ENCODE measurements at places on chromosomes 3 and 15.

DNA sequence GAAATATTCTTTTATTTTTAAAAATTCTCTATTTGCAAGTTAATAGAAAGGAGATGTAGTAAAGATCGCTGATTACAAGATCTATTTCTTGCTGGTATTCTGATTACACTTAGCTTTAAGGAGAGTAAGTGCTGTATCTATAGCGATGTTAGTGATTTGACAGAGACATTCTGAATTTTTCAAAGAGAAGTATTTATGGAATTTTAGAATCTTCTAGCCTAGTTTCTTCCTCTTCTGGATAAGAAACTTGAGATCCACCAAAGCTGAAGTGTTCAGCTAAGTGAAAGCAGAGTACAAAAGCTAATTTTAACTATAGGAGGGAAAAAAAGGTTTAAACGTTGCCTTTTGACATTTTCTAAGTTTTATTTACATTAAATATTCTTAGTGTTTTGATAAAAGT, 72.1 kb upstream of the RARB start:
- no peak for DNase-seq

GRCh38 chr15:101549647-101550046, 60.1 kb upstream of the PCSK6 start:
- DNase-seq, result no peak

DNA sequence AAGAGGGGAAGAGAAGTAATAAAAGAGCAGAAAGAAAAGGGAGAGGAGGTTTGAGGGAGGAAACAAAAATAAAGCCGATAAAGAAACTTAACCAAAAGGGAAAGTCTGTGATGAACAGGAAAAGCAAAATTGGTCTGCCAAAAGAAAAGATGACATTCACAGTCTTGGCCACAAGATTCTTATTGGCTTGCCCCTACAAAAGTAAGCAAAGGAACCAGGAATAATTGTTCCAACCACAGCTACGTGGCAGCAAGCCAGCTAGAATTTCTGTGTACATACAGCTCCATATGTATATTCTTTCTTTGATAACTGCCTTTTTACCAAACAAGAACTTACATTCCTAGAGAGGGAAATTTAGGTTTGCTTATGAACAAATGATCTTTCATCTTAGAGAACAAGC, 79.6 kb downstream of the MLH1 start:
- DNase-seq, result no peak

DNA sequence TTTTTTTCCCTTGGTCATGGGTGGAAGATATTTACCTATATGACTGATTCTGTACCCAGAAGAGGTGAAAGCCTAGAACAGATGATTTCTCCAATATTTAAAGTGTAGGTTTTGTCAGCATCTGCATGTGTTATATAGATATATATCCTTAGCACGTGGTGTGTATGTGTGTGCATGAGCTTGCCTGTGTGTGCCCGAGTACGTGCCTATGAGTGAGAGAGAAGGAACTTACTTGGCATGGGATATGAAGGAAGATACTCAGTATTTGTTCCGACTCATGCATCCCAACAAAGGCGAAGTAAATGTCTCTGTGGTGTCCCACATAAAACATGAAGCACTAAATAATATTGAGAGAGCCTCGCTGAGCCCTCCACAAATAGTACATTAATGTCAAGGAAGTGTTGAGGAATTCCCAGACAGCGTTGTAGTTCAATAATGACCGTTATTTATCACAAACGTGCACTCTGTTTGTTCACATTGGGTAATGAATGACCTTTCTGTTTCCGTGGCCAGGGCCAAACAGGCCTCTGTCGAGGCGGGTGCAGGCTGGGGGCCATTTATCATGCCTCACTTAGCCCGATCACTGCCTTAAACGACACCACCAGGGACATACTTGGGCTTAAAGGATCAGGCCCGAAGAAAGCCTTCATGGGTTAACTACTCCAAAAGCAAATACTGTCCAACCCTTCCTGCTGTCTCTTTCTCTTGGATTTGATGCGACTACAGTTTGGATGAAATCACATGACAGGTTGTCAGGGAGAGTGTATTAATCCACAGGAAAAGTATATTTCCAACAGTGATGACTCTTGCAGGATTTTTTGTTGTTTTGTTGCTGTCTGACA, 267.7 kb downstream of the PTPRG start:
- DNase-seq, result no peak

DNA sequence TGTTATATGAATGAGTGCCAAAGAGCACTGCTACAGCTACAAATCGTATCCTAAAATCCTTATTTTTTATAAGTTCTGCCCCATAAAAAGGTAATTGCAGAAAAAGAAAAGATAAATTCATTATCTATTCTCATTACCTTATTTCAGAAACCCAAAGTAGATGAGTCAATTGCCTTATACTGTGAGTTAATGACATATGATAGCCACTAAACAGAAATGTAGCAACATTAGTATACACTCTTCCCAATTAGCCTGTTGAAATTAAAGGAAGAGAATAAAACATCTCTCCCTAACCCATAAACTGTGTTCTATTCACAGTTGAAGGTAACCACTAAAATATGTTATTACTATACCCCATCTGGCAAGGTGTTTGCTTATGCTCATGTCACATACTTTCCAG, 11.0 kb downstream of the TBL1XR1 start:
- no peak for DNase-seq

DNA sequence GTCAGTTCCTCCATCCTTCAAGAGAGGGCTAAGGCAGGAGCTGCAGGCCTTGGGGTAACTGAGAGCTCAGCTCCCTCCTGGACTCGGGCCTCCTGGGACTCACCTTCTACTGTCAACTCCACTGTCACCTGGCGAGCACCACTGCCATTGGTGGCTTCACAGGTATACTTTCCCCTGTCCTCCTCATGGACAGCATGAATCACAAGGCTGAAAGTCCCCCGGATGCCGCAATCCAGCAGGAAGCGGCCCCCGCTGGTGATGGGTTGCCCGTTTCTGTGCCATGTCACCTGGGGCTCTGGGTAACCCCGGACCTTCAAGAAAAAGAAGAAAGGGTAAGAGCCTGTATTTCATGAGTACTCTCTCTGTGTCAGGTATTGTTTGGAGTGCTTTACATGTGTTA, 131.9 kb downstream of the MYLK start:
- DNase-seq, result no peak

DNA sequence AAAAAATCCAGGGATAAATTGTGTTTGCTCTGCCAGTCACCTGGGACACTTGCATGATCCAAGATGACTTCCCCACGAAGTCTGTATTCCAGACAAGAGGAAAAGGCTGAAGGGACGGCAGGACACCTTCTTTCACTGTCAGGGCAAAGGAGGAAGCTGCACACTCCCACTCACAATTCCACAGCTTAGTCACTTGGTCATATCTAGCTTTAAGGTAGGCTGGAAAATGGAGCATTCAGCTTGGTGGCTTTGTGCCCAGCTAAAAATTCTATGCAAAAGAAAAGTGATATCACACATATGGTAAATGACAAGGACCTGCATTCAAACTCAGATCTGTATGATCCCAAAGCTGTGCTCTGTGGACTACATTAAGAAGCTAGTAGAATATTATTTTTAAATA, 109.2 kb upstream of the TPM1 start:
- no peak for DNase-seq

GRCh38 chr15:81023483-81024264, 23.0 kb downstream of the TLNRD1 start:
- no peak for DNase-seq

DNA sequence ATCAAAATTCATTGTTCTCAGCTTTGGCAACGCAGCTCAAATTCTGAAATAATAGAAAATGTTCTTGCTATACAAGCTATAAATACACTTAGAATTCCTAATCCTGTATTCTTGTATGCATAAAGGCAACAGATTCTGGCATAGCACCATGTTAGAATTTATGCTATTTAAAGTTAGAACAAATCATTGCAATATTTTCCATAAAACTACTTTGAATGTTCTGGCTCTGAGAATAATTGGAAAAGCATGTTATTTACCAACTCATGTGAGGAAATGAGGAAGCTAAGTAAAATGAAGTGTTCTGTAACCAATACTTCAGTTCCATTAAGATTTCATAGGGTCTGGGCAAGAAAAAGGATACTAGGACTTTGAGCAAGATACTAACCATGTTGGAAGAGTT, 888.9 kb downstream of the SQOR start:
- no peak for DNase-seq

DNA sequence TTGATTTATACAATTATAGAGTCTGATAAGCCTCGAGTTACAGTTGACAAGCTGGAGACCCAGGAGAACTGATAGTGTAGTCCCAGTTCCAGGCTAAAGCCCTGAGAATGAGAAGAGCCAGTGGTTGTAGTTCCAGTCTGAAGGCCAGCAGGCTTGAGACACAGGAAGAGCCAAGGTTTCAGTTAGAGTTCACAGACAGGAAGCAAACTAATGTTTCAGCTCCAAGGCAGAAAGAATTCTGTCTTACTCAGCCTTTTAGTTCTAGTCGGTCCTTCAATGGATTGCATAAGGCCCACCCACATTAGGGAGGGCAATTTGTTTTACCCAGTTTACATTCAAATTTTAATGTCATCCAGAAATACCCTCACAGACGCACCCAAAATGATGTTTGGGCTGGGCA, 102.7 kb downstream of the CDIN1 start:
- DNase-seq, result no peak

DNA sequence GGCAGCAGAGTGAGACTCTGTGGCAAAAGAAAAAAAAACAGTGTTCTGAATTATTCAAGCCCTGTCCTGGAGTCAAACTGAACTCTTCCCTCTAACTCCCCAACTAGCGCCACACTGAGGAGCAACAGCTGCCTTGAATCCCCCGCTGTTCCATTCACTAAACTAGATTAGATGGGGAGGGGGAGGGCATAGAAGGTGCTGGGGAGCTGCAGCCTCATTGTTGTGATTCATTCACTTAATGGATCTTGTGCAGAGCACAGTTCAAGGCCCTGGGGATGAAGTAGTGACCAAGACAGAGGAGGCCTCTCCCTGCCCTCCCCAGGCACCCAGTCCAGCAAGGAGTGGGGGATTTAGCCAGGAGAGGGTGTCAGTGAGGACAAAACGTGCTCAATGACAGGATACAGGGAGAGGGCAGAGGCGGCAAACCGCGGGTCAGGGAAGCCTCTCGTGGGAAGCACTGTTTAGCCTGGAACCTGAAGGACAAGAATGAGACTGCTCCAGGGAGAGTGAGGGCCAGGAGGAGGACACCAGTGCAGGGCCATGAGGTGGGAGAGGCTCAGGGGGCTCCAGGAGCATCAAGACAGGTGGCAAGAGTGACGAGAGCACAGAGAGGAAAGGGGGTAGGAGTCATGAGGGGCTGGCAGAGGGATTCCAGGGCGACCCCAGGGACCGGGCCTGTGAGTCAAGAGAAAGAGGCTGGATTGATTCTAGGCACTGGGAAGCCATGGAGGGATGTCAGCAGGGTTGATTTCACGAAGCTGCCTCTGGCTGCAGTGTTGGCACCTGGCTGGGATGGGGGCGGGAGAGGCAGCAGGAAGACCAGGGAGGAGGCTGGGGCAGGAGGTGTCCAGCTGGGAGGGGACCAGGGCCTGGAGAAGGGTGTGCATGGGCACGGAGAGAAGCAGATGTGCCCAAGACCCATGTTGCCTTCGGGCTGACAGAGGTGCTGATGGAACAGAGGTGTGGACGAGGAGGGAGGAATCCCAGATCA, 31.4 kb downstream of the ALS2CL start:
- DNase-seq, result no peak

DNA sequence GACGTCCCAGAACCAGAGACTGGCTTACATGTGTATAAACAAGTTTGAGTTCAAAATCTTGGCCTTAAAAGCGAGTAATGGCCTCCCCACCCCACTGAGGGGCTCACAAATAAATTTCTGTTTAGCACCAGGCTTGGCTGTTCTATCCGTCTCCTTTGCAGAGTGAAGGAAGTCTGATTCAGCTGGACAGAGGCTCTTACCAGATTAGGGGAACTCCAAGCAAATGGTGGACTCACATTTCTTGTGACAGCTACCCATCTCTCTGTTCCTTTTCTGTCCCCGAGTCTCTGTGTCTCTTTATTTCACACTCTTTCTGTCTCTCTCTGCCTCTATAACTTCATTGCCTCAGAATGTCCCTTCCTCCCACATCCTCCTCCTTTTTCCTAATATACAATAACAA, 62.7 kb downstream of the DGKG start:
- no peak for DNase-seq

GRCh38 chr3:49018707-49019006, 277 bp upstream of the DALRD3 start:
- no peak for DNase-seq

DNA sequence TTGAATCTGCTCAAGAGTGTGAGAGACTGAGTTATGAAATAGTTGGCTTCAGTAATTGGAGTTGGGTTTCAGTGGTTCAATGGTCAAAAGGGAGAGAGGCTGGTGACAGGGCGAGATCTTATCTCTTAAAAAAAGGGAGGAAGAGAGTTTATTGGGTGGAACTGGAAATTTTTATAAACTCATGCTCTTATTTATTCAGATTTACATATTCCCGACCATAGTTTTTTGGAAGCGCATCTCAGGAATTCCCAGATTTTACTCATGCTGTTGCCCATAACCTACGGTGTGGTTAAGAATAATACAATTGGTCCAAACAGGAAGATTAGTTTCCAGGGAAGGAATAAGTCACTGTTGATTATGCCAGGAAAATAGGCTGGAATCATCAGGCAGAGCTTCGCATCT, 41.4 kb downstream of the CD200 start:
- DNase-seq, result no peak

GRCh38 chr3:65091565-65091964, 403.8 kb upstream of the ADAMTS9 start:
- DNase-seq, result no peak

DNA sequence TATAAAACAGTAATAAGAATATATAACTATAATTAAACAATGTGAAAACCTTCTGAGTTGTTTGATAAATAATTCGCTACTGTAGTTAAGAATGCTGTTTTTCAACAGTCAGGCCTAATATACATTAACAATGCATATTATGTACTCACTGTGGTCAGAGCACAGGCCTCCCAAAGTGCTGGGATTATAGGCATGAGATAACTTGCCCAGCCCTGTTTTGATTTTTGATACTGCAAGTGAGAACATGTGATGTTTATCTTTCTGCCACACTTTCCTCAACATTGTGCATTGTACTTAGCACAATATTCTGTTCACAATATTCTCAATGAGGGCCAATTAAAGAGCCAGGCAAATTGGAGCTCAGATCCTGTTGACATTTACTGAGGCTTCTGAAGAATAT, 274.5 kb upstream of the RARB start:
- DNase-seq, result no peak

DNA sequence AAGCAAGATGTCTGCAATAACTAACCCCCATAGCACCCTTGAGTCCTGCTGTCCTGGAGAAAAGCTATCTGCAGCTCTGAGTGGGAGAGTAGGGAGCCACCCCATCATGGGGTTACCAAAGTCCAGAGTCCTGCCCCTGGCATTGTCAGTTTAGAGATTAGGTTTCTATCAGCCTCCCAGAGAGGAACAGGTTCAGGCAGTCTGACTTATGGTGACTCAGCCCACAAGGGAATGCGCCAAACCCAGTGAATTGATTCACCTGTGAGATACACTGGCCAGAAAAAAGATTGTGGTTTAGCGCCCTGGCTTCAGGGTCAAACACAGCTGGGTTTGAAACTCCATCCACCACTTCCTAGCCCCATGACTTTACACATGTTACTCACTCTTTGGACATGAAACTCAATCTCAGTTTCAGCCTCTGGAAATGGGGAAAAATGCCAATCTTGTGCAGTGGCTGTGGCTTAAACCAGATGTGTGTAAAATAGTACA, 263.6 kb upstream of the HES1 start:
- DNase-seq, result no peak

Measured in NCI-H1694 (cell line).